ENCODE measurements at places on chromosomes 7 and 10.

- DNase-seq, result no peak
These were observed 9.8 kb downstream of the AGBL3 start for GRCh38 chr7:134996097-134996550.

DNA sequence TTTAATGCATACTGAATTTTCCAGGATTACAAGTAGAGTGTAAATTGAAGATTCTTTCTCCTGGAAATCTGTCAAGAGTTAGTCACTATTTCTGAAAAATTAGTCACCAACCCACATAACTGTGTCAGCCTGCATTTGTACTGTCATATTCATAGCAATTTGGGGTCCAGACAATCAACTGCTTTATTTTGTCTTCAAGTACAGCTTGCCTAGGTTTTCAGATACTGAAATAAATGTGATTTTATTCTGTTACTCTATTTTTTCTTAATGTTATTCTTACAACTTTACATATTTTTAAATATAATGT lies 55.1 kb downstream of the CUBN start:
- peak; percentile 17 for DNase-seq

GRCh38 chr7:31408140-31408729 lies 67.7 kb upstream of the NEUROD6 start:
- no peak for DNase-seq

GRCh38 chr10:14583252-14583651 lies 191.4 kb downstream of the FAM107B start:
- peak; percentile 84 for DNase-seq

- no peak for DNase-seq
These were observed 108.2 kb upstream of the KAT6B start for GRCh38 chr10:74718208-74718607.

DNA sequence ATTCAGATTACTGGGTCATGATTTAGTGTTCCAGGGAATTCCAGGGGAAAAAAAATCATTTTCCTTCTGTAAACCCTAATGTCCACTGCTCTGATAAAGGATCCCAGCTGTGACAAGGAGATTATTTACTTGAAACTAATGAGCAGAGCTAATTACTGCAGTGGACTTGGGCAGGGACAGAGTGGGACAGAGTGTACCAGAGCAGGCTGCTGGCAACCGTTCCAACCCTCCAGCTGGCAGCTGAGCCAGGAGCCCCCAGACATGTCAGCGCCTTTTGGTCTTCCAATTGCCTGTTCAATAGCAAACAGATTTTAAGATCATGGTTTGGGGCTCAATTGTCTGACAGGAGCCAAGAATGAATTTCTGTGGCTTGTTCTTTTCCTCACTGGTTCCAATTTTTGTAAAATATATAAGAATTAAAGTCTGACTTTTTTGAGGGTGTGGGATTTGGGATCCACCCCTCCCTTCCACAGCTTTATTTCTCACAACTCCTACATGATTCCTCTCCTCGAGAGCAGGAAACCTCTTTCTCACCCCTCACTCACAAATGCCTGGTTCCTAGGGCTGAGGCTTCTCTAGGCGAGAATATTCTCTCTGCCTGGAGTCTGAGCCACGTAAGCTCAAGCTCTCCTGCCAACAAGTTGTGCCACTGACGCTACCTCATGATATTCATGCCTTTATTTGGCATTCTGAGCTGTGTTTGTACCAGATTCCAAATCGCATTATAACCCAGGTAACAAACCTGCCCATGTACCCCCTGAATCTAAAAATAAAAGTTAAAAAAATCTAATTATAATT lies 20.6 kb upstream of the FAM180A start:
- no peak for DNase-seq

- no peak for DNase-seq
These were observed 1.4 kb downstream of the GCK start for GRCh38 chr7:44187636-44188416.

GRCh38 chr7:23205577-23205908 lies 23.7 kb downstream of the NUP42 start:
- no peak for DNase-seq

DNA sequence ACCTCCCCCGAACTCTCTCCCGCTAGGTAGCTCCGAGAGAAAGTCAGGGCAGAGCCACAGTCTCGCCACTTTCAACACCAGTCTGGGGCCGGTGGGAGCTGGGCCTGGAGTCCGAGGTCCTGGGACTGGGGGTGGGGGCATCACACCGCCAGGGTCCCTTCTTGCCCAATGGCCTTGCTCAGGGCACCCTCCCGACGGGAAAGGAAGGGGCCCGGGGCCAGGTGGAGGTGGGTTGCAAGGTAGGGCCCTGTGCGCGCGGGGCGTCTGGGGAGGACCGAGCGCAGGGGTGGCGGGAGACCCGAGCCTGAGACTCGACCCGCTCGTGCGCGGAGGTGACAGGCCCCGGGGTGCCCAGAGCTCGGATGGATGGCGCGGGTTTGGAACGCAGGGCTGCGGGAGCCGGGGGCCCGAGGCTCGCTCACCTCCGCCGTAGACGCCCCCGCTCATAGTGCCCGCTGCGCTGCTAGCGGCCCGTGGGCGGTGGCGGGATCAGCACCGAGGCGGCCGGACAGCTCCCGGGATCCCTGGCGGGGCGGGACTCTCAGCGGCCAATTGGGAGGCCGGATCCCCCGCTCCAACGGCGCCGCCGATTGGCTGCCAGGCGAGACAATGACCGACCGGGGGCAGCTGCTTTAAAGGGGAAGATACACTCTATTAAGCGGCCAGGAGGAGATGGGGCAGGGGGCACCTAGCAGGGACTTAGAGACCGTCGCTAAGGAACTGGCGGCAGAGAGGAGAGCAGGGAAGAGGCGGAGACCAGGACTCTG lies at the start of gene ACTL6B:
Gene ACTL6B (minus strand): TSS at position 541 of the 767 bp plus-strand sequence. CDS start 94 bp downstream, at position 447.
- DNase-seq, result peak; percentile 45

- DNase-seq, result peak; percentile 37
These were observed 9.0 kb downstream of the SKIDA1 start for GRCh38 chr10:21516242-21517131.

- DNase-seq, result no peak
These were observed 24.3 kb downstream of the CDH23 start for GRCh38 chr10:71421075-71421434.

GRCh38 chr7:27176962-27177794 lies 3.1 kb upstream of the HOXA10 start:
- no peak for DNase-seq

DNA sequence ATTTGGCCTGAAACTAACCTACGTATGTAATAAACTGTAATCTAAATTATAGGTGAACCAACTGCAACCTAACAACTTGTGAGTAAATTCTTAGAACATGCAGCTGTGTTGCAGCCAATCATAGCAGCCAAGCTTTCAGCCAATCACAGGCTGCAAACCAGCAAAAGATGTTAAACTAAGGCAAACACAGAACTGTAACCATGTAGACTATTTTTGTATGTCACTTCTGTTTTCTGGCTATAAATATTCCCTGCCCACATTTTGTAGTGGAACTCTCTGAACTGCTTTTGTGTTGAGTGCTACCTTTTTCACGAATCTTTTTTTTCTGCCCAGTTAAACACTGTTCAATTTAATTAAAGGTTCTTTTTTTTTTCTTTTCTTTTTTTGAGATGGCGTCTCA lies 28.2 kb upstream of the ZPBP start:
- no peak for DNase-seq

DNA sequence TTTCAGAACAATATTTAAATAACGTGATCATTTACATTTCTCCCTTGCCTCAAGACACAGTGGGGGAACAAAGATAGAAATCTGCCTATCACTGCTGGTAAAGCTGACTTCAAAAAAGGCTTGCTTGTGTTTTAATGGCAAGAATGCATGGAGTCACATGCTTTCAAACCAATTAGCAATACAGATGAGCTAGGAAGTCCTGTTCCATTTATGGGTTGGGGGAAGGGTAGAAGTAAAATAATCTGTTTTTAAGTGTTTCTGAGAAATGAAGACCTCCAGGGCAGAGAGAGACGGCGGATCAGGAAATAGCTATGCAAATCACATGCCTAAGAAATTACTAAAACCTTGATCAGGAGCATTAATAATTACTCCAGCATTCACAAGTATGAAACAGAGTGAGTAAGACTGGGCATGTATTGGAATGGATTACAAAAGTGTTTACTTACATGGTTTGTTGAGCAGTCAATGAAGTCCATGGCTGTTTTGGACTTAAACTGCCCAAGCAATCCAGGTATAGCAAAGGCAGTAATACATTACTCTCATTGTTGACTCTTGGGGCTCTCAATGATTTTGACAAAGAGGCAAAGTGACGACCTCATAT lies 142.0 kb downstream of the ARID5B start:
- DNase-seq, result peak; percentile 52

- DNase-seq, result peak; percentile 34
These were observed 26.4 kb downstream of the YAE1 start for GRCh38 chr7:39592586-39592985.

- DNase-seq, result no peak
These were observed 650.5 kb upstream of the SORCS1 start for GRCh38 chr10:107814865-107815487.

GRCh38 chr10:50336140-50336539 lies 84.8 kb upstream of the ASAH2 start:
- no peak for DNase-seq

DNA sequence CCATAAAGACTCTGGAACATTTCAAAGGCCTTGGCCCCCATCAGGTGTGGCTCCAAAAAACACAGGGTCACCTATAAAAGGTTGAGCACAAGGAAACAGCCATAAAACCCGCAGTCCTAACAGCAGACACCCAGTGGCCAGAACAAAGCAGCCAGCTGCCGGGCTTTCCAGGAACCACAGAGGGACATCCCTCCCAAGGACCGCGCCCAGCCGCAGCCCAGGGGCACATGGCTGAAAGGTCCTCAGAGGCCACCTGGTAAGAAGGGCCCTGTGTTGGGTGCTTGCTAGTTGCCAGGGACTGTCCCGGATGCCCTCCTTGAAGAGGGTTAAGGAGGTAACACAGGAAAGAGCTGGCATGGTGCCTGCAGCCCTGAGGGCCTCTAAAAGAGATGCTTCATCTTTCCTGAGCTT lies 32.7 kb downstream of the KCNMA1 start:
- DNase-seq, result no peak

Data from CD4-positive, alpha-beta T cell treated with Interleukin-2 at 100 ng/mL for 4 hours (primary cell).